ENCODE measurements at places on chromosomes 3 and 15.

GRCh38 chr3:194278186-194278845 is 72.8 kb downstream of the CPN2 start:
- DNase-seq, result no peak

- DNase-seq, result no peak
Measured at GRCh38 chr3:184339001-184339400, 1.6 kb downstream of the FAM131A start.

DNA sequence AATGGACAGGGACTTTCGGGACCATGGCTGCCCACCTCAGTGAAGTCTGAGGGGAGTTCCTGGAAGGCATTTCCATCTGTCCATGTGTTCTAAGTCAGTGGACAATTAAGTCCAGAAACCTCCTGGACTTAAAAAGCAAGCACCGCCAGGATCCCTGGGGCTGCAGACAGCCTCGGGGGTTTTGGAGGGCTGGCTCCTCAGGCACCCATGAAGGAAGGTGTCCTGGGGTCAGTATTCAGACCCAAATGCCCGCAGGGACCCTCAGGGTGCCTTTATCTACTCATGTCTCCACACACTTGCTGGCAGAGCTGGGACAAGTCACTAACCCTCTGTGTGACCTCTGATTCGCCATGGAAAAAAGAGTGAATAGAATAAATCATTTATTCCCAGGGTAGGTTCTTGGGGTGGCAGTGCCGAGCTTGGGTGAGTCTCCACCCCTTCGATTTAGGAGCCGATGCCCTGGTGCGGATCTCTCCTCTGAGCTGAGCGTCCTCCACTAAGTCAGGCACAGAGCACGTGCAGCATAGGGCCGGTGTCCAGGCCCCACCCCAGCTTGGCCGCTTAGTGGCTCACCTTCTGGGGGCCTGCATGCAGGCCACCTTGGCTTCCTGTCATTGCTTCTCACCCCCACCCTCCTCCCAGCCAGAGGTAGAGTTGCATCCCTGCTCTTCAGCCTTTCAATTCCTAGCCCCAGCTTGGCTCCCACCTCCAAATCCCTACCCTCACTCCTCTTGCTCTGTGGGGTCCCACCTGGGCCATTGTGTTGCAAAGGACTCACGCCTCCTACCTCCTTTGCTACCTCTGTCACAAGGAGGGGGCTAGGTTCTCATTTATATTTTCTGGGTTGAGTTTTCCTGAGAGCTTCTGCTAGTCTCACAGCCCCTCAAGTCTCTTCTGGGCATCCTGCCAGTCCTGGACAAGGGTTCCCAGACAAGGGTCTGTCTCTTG is 19.9 kb downstream of the SLC6A6 start:
- peak; percentile 33 for DNase-seq

GRCh38 chr15:56732135-56732885 is 999 bp downstream of the ZNF280D start:
- DNase-seq, result peak; percentile 20

DNA sequence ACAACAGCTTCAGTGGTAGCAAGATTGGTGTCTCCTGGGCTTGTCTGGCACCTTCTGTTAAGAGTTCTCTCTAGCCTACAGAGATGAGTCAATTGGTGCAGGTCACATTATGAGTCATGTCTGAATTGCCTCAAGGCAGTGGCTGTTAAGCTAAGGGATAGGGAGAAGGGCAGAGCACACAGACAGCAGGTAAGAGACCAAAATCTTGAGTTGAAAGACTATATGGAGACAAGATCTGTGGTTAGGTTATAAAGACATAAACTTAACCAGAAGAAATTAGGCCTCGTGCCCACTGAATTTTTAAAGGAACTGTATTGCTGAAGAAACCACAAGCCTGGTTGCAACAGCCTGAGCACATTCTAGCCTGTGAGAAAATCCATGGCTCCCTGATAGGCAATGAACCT is 19.2 kb upstream of the KPNA1 start:
- DNase-seq, result no peak

DNA sequence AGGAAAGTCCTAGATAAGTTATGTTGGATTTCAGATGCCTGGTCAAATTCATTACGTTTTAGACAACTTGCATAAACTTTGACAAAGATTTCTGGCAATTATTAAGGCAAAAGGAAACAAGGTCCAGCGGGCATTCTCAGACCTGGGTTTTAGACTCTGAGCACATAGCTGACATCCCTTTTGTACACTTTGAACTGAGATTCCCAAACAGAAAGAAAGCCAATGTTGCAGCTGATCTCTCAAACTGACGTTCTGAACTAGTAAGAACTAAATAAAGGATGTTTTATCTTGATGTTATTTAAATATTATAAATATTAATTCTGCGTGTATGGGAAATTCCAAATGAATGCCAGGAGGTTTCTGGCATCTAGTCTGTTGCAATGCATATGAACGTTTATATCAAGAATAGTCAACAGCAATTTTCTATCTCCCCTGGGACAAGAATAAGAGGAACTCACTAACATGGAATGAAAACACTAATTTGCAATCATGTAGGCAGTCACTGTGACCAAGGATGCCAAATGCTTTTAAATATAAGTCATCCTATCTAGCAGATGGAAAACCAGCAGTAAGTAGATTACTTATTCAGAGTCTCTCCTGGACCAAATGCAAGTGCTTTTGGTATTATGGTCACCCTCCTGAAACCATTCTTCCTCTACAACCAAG is 202.1 kb downstream of the GREM1 start:
- peak; percentile 10 for DNase-seq

DNA sequence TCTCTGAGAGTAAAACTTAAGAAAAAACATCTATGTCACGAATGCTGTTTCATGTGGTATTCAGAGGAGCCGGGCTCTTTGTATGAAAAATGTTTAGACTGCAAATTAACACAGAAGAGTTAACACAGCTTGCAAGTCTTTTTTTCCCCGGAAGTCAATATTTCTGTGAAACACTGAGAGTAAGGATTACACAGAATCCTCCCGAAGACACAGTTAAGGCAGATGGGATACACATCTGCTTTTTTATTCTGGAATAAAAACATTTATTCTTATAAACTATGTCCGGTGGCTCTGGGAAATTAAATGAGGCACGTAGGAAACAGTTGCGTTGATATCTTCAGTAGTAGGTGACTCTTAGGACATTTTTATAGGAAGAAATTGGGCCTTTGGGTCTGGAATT is 180.6 kb downstream of the PTPRG start:
- DNase-seq, result no peak

DNA sequence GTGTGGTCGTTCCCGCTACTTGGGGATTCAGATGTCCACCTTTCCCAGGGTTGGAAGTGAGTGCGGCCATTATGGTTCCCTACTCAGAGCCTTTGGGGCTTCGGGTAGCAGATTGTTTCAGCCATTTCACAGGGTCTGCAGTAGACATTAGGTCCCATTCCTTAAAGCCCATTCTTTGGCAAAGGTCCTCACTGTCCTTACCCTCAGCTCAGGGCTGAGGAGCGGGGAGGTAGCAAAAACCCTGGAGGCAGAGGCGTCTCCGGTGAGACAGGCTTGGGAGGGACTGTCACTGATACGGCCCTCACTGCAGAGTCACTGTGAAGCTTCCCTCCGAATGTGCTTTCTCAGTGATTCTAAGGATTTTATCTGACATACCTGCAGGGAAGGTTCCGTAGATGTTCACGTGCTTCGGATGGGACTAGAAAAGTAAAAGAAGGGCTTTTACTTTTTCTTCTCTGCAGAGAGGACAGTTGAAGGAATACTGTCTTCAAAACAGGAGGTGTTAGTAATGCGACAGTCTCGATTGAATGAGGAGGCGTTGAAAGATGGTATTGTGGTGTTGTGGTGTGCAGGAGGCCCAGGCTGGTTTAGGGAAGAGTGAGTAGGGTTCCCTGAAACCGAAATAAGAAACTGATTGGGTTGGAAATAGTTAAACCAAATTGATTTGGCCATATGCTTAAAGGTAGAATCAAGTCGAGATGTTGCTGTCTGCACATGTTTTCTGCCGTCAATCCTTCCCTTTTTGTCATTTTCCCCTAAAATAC is 630 bp downstream of the ATP6V1A start:
- peak; percentile 59 for DNase-seq

GRCh38 chr15:61051569-61052031 is 177.5 kb downstream of the RORA start:
- peak; percentile 60 for DNase-seq

DNA sequence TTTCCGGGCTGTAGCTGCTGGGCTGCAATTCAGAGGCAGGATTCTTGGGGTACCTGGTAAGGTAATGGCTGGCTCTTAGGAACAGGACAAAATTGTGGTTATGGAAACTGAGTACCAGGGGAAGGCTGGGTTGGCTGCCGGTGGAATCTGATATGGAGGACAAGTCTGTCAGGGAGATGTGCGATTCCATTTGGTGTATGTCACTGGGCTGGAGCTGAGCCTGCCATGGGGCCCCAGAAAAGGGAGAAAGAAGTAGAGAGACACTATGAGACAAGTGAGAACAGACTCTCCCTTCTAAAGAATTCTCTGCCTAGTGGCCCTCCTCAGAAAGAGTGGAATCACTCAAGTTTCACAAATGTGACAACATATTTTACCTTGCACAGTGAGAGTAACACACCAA is 368.2 kb upstream of the ROPN1 start:
- peak; percentile 67 for DNase-seq

GRCh38 chr15:55998478-55998877 is 5.1 kb upstream of the NEDD4 start:
- DNase-seq, result no peak

DNA sequence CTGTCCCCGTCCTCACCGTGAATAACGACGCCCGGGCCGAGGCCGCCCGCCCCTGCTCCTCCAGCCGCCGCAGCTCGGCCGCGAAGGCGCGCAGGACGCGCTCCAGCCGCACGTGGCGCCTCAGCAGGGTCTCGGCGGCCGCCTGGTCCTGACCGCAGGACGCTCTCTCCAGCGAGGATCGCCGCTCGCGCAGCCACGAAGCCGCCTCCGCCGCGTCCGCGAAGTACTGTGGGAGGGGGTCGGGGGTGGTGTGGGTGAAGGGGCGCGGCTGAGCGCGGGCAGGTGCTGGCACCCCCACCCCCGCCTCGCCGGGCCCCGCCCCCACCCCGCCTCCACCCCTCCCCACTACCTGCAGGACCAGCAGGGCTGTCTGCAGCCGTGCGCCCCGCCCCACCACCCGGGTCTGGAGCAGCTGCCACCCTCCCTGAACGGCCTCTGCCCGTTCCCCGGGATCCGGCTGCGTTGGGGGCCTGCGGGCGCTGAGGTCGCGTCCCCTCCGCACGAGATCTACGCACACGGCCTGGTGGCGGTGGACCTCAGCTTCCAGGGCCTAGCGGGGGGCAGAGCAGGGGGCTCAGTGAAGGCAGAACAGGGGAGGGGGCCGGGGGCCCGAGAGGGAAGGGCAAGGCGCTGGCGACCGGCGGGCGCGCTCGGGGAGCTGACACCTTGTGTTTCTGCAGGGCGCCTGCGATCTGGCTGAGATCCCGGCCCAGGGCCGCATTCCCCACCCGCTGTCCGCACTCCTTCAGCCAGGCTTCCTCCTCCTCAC is 11.7 kb downstream of the SPTBN5 start:
- peak; percentile 30 for DNase-seq

DNA sequence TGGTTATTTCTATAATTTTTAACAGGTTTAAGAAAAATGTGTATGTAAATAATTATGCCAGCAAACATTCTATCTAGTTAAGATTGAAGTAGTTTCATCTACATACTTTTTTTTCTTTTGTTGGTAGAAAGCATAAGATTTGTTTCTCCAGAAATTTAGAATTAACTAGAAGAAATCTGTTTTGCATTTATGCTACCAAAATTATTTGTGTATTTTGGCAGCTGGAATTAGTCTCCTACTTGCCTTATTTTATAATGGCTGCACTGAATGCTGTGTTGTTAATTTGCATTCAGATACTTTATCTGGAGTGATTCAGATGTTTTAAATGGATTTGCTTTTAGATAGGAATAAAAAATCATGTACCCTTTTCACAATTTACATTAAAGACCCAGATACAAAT is 100.2 kb upstream of the NAALADL2 start:
- DNase-seq, result no peak

- DNase-seq, result no peak
Measured at GRCh38 chr15:48890375-48890972, 12.5 kb downstream of the EID1 start.

GRCh38 chr3:172607305-172608121 is 84.3 kb upstream of the TNFSF10 start:
- DNase-seq, result peak; percentile 80

DNA sequence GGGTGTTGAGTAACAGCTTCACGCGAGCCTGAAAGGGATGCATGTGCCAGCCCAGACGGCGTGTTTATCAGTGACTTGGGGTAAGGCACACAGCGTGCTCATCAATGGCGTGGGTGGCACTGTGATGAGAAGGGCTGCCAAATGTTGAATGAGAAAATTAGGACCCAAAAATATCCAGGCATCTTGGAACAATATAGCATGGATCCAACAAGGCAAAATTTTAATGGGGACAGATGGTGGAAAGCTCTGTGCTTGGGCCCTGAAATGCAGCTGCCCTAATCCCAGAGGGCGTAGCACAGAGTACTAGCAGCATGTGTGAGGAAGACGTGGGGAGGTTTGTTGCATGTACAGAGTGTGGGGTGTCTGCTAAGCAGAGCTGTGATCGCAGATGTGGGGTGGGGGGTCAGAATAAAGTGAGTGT is 48.9 kb downstream of the SSUH2 start:
- no peak for DNase-seq

DNA sequence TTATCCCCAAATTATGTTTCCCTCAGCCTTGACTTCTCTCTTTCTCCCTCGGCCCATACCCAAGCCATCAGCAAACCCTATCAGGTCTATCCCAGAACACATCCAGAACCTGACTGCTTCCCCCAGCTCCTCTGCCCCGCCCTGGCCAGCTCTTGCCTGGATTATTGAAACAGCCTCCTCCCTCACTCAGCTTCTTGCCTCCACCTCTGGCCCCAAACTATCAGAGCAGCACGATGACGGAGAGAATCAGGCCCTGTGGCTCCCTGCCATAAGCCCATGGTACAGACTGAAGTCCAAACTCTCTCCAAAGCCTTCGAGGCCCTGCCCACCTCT is 105.3 kb upstream of the LINGO1 start:
- no peak for DNase-seq

- DNase-seq, result no peak
Measured at GRCh38 chr15:39381517-39381916, 199.4 kb upstream of the THBS1 start.
